SJCRH30 (cell line): ENCODE measurements at places on chromosomes 4 and X. TPM values are rescaled to one million over a fixed set of nuclear protein-coding genes. Genes with fewer than 3 reads are reported as not detected.

CENPVL2 gene
- not detected in 2 replicates for total RNA-seq

CAPN6 gene
- 123 and 126 TPM in 2 replicates for total RNA-seq

MAGEB10 gene
- not detected in 2 replicates for total RNA-seq

CXCL3 gene
- total RNA-seq: 1.3 and 2.4 TPM in 2 replicates

RNF212 gene
- not detected in 2 replicates for total RNA-seq

RXFP1 gene
- 0.08 TPM in 1 of 2 replicates, not detected in the other for total RNA-seq

POF1B gene
- 6.5 and 6.6 TPM in 2 replicates for total RNA-seq

SPANXA1 gene
- not detected in 2 replicates for total RNA-seq

TEX13D gene
- not detected in 2 replicates for total RNA-seq

YY2 gene
- total RNA-seq: 1.6 and 3.4 TPM in 2 replicates

MAB21L2 gene
- not detected in 2 replicates for total RNA-seq

ADD1 gene
- 131 and 139 TPM in 2 replicates for total RNA-seq

TMEM255A gene
- total RNA-seq: 0.06 TPM in 1 of 2 replicates, not detected in the other

IQSEC2 gene
- 1.8 and 2.2 TPM in 2 replicates for total RNA-seq

KIAA1210 gene
- total RNA-seq: not detected in 2 replicates

MAGEC3 gene
- total RNA-seq: not detected in 2 replicates

S100P gene
- total RNA-seq: 0.13 and 0.18 TPM in 2 replicates

OPN1LW gene
- not detected in 2 replicates for total RNA-seq

TCEAL6 gene
- not detected in 2 replicates for total RNA-seq

KIT gene
- 0.12 and 0.18 TPM in 2 replicates for total RNA-seq

PDLIM5 gene
- total RNA-seq: 31.5 and 38.9 TPM in 2 replicates

NKX6-1 gene
- 4.2 and 4.7 TPM in 2 replicates for total RNA-seq

SOWAHB gene
- total RNA-seq: not detected in 2 replicates

RHOXF2 gene
- total RNA-seq: not detected in 2 replicates

TMEM47 gene
- total RNA-seq: 44.9 and 49.3 TPM in 2 replicates

CHRDL1 gene
- total RNA-seq: 2.2 and 2.7 TPM in 2 replicates

FRYL gene
- 57.3 and 67.7 TPM in 2 replicates for total RNA-seq

SUPT20HL1 gene
- 0.04 TPM in 1 of 2 replicates, not detected in the other for total RNA-seq

KCTD8 gene
- not detected in 2 replicates for total RNA-seq

PDK3 gene
- total RNA-seq: 22.1 and 23.0 TPM in 2 replicates

NDST3 gene
- total RNA-seq: 1.7 and 1.9 TPM in 2 replicates

CPE gene
- total RNA-seq: not detected in 2 replicates

TRPC5OS gene
- total RNA-seq: not detected in 2 replicates

XKRX gene
- total RNA-seq: 0.15 and 0.34 TPM in 2 replicates

GUCY1B1 gene
- 3.1 and 3.2 TPM in 2 replicates for total RNA-seq

DDIT4L gene
- 7.3 and 8.4 TPM in 2 replicates for total RNA-seq

ARR3 gene
- not detected in 2 replicates for total RNA-seq

FAM9C gene
- total RNA-seq: 0.16 and 0.20 TPM in 2 replicates

MSANTD1 gene
- 0.04 and 0.08 TPM in 2 replicates for total RNA-seq

NUP62CL gene
- total RNA-seq: not detected in 2 replicates

BRCC3 gene
- total RNA-seq: 16.6 and 17.5 TPM in 2 replicates

PI4K2B gene
- total RNA-seq: 21.9 and 26.4 TPM in 2 replicates

SHROOM4 gene
- total RNA-seq: 6.8 TPM in 2 replicates

MAGEC2 gene
- 2.2 and 2.3 TPM in 2 replicates for total RNA-seq

PLRG1 gene
- 38.6 and 43.7 TPM in 2 replicates for total RNA-seq

RAB9B gene
- total RNA-seq: 0.69 and 0.99 TPM in 2 replicates

KLHL34 gene
- total RNA-seq: 0.03 TPM in 1 of 2 replicates, not detected in the other

ARMCX5 gene
- total RNA-seq: 59.4 and 60.6 TPM in 2 replicates

ZGRF1 gene
- 32.5 and 42.0 TPM in 2 replicates for total RNA-seq

GNPDA2 gene
- 28.2 and 31.1 TPM in 2 replicates for total RNA-seq

EVC2 gene
- 9.5 and 9.9 TPM in 2 replicates for total RNA-seq

RAI2 gene
- not detected in 2 replicates for total RNA-seq

CCDC160 gene
- total RNA-seq: 0.47 and 0.89 TPM in 2 replicates
